Body of pancreas (tissue), 4 donors: ENCODE measurements at places on chromosomes 6 and 20. TPM values are rescaled to one million over a fixed set of nuclear protein-coding genes. Genes with fewer than 3 reads are reported as not detected.

DNA sequence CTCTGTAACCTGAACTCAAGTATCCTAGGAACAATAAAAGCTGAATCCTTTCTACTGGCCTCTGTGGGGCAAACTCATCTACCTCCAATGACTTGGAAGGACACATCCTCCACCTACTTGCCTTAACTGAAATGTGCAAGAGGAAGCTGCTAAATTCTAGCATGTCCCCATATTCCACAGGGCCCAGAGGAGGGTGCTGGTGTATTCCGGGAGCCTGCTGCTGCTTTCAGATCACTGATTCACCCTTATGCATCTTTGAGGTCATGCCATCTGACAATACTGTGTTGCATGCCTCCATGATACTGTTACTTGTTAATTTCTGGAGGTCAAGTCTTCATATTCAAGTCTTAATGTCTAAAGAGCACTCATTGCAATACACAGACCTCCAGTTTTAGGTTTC, 40.3 kb downstream of the LYRM4 start:
- DNase-seq = no peak
- H3K27me3 ChIP-seq = no peaks in the 10 kb centered on the region
- H3K27ac ChIP-seq = no peak overlapping the region
- no peaks in the 10 kb centered on the region for H3K4me1 ChIP-seq
- H3K36me3 ChIP-seq = no peaks in the 10 kb centered on the region

GRCh38 chr6:144816936-144817335, 531.8 kb downstream of the UTRN start:
- no peak overlapping the region for H3K27ac ChIP-seq
- no peak overlapping the region for H3K4me3 ChIP-seq
- no peaks in the 10 kb centered on the region for H3K27me3 ChIP-seq

GRCh38 chr6:118524686-118525085, 23.4 kb upstream of the PLN start:
- H3K4me3 ChIP-seq = no peak overlapping the region
- H3K4me1 ChIP-seq = peaks cover 15% of the 10 kb centered on the region
- no peak overlapping the region for H3K27ac ChIP-seq
- H3K36me3 ChIP-seq = no peaks in the 10 kb centered on the region

DNA sequence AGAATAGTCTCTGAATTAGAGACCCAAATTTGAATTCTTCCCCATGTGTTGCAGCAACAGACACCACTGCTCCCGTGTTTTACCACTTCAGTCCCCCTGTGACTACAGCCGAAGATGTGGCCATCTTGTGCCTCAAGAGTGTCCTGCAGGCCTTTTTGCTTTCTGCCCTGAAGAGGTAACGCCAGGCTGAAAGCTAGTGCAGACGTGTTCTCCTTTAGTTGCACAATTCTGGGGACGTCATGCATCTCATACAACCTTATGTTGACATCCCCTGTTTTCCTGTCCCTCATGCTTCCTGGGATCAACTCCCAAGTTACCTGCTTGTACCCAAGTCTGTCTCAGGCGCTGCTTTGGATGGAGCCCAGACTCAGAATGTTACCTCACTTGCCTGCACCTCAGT, 69.1 kb upstream of the SLC22A23 start:
- no peak overlapping the region for H3K27ac ChIP-seq
- DNase-seq = no peak
- H3K4me3 ChIP-seq = no peak overlapping the region
- peaks cover 6% of the 10 kb centered on the region for H3K4me1 ChIP-seq
- H3K36me3 ChIP-seq = no peaks in the 10 kb centered on the region
- H3K27me3 ChIP-seq = no peaks in the 10 kb centered on the region

DNA sequence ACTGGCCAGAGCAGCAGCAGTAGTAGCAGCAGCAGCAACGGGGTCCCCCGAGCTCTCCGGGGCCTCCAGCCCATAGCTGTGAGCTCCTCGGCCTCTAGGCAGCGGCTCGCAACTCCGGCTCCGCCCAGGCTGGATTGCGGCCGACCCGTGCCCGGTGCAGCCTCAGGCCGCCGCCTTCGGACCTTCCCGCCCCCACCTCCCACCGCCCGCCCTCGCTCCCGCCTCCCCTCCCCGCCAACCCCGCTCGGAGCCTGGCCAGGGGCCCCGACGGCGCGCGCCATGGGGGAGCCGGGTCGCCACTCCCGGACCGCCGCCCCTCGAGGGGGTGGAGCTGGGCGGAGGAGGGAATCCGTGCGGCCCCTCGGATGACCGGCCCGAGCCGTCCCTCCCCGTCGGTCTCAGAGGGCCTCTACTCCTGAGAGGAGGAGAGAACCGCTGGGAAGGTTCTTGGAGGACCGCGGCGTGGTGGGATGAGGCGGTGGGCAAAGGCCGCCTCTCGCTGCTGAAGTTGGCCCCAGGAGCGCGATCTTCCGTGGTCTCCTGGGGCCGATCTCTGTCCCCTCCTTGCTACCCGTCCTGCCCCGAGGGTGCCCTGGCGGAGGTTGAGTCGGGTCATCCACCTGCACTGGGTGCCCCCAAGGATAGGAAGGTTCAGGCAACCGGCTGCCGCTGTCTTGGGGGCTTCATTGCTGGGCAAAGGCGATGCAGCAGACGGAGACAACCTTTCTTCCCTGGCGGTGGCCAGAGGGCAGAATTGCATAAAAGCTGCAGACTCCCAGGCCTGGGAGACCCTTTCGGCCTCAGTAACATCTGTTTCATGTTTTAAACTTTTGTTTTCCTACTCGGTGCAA, at the start of gene ADAM33:
TSS of gene ADAM33 (minus strand) at position 80 of the 851 bp plus-strand sequence. CDS start at position 74, 6 bp downstream.
- peaks cover 8% of the 10 kb centered on the region for H3K4me1 ChIP-seq
- H3K36me3 ChIP-seq = no peaks in the 10 kb centered on the region
- H3K4me3 ChIP-seq = no peak within 1 kb of the TSS
- H3K27me3 ChIP-seq = no peaks in the 10 kb centered on the region
- peak within 1 kb of the TSS; percentile 12 for H3K27ac ChIP-seq

DNA sequence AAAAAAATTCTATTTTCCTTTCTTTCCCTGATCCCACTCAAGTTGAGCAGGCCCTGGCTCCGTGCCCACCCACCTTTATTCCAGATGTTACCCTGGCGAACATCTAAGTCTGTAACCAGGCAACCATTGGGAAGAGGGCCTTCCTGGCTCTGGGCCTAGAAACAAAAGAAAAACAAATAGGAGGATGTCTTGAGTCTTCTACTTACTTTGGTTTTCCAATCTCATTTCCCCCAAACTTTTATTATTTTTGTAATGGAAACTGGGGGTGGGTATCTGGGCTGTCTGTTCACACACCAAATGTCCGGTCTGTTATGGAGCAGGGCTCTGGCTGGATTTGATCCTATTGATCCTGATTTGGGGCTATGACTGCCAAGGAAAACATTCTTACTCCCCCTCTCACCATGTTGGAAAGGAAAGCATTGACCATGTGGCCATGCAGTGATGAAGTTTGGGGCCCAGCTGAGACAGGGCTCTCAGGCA, 744.1 kb downstream of the DHX35 start:
- H3K27ac ChIP-seq = no peak overlapping the region
- no peaks in the 10 kb centered on the region for H3K4me1 ChIP-seq
- DNase-seq = no peak
- H3K36me3 ChIP-seq = no peaks in the 10 kb centered on the region

DNA sequence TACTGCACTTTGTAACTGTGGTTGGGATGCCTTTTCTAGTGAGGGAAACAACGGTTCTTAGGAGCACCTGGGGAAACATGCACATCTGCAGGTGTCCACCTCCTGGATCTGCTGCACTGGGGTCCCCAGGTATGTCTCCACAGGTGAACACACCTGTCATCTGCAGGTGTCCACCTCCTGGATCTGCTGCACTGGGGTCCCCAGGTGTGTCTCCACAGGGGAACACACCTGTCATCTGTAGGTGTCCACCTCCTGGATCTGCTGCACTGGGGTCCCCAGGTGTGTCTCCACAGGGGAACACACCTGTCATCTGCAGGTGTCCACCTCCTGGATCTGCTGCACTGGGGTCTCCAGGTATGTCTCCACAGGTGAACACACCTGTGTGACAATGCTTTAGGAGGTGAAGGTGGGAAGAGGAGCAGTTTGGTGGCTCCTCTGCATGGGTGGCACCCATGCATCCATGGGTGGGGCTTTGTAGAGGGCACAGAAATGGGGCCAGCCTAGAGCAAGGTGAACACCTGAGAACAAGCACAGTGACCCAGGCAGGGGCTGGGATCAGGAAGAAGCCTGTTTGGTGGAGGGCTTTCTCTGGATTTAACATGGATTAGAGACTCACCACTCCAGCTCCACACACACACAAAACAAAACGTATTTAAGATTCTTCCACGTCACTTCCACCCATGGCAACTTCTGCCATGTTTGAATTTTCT, 206.0 kb upstream of the CDH4 start:
- no peak overlapping the region for H3K4me3 ChIP-seq
- H3K4me1 ChIP-seq = no peaks in the 10 kb centered on the region
- DNase-seq = no peak

- no peak overlapping the region for H3K27ac ChIP-seq
- no peak for DNase-seq
- H3K4me3 ChIP-seq = no peak overlapping the region
- H3K36me3 ChIP-seq = no peaks in the 10 kb centered on the region
Observed at GRCh38 chr20:52461582-52461981, 270.0 kb upstream of the ZFP64 start.

GRCh38 chr6:40755749-40756452, 168.7 kb upstream of the LRFN2 start:
- H3K36me3 ChIP-seq = no peaks in the 10 kb centered on the region
- H3K27ac ChIP-seq = no peak overlapping the region

DNA sequence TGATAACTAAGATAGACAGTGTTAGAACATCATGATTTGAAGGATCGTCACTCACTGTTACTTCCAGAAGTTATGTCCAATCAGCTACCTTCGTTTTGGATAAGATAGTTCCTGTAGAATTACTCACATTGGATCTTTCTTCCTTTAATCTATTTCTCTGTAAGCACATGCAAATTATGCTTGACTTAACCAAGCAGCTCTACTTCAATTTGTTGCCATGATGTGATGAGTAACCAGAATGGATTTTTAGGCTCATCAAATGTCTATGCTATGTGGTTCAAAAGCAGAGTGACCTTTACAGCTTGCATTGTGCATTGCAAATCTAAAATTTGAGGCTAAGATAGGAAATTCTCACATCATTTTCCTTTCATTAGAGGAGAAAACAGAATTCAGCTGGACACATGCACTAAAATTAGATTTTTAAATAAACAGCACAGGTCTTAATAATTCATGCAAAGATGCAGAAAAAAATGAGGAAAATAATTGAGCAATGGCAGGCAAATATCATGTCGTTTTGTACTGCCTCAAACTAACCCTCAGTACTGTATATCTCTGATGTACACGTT, 76.7 kb upstream of the ZFP64 start:
- H3K4me3 ChIP-seq = no peak overlapping the region
- no peaks in the 10 kb centered on the region for H3K4me1 ChIP-seq
- no peak overlapping the region for H3K27ac ChIP-seq
- H3K27me3 ChIP-seq = no peaks in the 10 kb centered on the region

GRCh38 chr6:26187981-26188635, 100.9 kb downstream of the HFE start:
- peak; percentile 27 for DNase-seq
- peak overlapping the region; percentile 86 for H3K27ac ChIP-seq
- peaks cover 26% of the 10 kb centered on the region for H3K4me1 ChIP-seq
- H3K4me3 ChIP-seq = no peak overlapping the region
- H3K27me3 ChIP-seq = no peaks in the 10 kb centered on the region
- H3K36me3 ChIP-seq = no peaks in the 10 kb centered on the region

DNA sequence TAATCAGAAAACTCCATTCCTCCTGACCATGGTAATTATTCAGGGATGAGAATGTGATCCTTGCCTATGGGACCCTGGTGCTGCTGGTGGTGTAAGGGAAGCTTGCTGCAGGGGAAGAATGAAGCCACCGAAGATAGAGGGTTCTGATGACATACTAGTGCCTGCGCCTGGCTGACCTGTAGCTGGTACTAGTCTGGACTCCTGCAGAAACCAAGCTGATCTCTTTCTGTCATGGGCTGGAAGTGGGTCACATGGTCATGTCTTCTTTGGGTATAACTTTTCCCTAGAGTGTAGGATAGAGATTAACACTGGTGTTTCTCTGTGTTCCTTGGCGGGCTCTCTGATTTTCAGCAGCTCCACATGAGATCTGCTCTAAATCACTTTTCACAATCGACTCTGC, 8.6 kb upstream of the SLC4A11 start:
- H3K27ac ChIP-seq = no peak overlapping the region
- peaks cover 8% of the 10 kb centered on the region for H3K4me1 ChIP-seq

Gene ISM1
- 2.6 TPM for total RNA-seq

Gene IP6K3
- not detected for total RNA-seq

DNA sequence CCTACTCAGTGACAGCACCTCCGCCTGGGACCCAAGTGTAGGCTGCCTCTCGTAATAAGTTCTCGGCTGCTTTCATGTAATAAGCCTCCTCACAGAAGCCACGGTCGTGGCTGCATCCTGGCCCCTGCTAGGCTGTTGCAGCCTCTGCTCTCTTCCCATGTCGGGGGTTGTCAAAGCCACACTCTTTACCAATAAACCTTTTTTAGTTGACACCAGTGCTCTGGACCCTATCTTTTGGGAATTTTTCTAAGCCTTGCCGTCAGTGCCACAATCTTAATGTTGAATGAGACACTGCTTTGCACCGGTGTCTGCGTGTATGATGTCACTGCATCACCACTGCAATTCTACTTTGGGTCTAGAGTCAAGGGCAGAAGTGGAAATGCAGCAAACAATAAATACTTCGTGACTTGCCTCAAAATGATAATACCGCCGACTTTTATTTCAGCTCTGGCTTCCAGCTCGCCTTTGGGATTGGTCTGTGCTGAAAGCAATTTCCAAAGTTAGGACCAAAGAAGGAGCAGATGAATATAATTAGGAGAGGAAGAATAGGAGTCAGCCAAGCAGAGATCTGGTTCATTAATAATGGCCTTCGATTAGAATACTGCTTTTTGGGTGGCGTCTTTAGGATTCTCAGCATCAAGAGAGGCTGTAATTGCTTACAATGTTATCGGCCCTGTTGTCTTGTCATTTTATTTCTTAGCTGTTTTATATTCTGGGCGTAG, 57.6 kb upstream of the CCN6 start:
- no peaks in the 10 kb centered on the region for H3K4me1 ChIP-seq
- no peak overlapping the region for H3K27ac ChIP-seq
- H3K36me3 ChIP-seq = no peaks in the 10 kb centered on the region
- H3K27me3 ChIP-seq = no peaks in the 10 kb centered on the region
- no peak for DNase-seq

DNA sequence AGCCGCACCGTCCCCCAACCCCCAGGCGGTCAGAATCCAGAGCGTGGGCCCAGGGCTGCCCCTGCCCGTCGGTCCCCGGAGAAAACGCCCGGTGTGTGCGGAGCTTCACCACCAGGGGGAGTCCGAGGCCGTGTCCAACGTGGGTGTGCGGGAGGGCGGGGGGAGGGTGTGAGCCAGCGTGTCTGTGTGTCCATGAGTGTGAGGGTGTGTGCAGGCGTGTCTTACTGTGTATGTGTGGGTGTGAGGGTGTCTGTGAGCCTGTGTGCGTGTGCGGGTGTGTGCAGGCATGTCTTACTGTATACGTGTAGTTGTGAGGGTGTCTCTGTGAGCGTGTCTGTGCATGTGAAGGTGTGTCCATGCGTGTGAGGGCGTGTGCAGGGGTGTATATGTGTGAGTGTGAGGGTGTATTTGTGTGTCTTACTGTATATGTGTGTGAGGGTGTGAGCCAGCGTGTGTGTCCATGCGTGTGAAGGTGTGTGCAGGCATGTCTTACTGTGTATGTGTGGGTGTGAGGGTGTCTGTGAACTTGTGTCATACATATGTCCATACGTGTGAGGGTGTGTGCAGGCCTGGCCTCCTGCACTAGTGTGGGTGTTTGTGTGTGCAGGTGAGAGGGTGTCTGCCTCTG, 24.6 kb upstream of the GATA5 start:
- H3K4me1 ChIP-seq = peaks cover 20% of the 10 kb centered on the region
- H3K27ac ChIP-seq = no peak overlapping the region
- DNase-seq = peak; percentile 73
- H3K36me3 ChIP-seq = no peaks in the 10 kb centered on the region
- no peaks in the 10 kb centered on the region for H3K27me3 ChIP-seq

GRCh38 chr20:10170261-10170660, 48.4 kb upstream of the SNAP25 start:
- H3K36me3 ChIP-seq = no peaks in the 10 kb centered on the region
- H3K27me3 ChIP-seq = no peaks in the 10 kb centered on the region
- no peak overlapping the region for H3K27ac ChIP-seq
- H3K4me1 ChIP-seq = peaks cover 6% of the 10 kb centered on the region
- no peak overlapping the region for H3K4me3 ChIP-seq
